ENCODE measurements at places on chromosomes 3 and 15.

DNA sequence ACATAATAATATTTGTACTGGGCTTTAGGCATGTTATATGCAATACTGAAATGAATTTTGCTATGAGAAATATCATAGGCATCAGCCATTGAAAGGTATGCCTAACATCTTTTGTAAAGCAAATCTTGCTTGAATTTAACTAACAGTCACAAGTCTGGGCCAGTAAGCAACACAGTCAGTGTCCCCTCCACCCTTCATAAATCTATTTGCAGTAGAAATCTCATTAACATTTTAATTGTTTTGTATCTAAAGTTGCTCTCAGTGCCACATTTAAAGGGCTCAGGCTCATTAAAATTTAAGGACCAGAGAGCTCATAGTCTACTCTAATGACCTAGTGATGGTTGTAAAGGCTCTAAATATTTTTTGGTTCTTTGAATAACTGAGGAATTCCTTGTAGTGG, 167.2 kb upstream of the GOLIM4 start:
- DNase-seq, result no peak

- DNase-seq, result no peak
Observed at GRCh38 chr3:57756528-57757401, 656 bp downstream of the SLMAP start.

DNA sequence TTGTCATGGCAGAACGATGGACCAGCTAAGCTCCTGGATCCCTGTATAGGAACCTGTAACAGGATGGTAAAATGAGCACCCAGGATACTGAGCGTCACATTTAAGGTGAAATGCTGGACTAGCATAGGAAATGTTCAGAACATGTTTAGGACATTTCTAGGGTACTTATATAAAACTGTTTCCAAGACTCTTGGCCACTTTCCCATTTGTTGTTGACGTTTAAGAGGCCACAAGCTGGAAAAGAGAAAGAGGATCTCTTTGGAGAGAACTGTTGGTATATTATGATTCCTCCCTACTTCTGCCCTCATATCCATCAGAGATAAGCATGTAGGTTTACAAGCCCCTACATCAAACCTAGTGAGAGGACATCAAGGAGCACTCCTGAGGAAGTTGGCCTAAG, 57.5 kb downstream of the SCN11A start:
- no peak for DNase-seq

GRCh38 chr3:192880313-192880712, 37.3 kb downstream of the MB21D2 start:
- no peak for DNase-seq

DNA sequence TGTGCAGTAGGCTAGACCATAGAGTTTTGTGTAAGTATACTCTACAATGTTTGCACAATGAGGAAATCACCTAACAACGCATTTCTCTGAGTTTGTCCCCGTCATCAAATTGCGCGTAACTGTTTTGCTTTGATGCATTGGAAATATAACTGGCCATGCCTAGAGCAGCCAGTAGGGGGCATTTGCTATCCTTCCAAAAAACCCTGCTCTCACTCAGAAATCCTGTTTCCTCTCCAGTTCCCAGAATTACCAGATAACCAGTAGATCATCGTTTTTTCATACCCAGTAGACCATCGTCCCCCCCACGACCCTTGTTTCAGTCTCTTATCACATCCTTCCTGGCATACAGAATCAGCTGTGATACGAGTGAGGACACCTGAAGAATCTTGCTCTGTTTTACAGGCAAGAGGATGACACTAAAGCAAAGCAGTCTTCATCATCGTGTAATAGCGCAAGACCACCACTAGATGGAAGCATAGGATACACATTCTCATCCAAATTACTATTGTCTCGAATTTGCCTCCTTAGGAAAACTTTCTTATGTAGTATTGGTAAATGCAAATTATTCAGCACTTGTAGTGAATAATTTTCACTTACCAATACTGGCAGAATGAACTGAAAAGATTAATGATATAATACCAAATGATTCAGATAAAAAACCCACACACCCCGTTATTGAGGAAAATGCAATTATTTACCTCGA, 4.4 kb upstream of the GABRR3 start:
- peak; percentile 62 for DNase-seq

DNA sequence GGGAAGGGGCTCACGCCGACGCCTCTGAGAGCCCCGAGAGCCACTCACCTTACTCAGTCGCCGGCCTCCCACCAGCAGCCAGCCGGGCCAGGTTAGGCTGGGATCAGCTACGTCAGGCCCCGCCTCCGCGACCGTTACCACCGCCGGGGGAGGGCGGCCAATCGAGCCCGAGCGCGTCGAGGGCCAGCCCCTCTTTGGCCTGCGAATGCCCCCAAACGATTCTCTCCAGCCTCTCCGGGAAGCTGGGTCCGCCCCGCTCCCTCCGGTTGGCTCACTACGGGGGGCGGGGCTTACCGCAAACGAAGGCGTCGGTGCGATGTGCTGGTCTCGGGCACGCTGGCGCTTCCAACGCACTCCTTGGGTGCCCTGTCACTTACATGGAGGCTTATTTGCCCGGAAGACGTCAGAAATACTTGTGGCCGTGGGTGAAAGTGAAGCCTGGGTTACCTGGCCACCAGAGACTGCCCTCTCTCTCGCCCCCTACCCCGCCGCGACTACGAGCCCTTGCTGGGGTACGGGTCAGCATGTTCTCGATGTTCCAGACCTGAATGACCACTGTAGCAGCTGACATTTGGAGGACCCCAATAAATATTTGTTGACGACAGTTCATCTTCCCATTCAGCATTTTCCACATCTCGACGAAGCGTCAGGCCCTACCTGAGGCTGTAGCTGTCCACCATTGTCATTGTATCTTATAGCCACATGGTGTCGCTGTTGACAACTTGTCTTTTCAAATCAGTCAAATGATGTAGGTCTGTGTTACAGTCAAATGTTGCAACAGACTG, at the start of gene CEP70:
CEP70 (minus strand) TSS at position 111 of the 785 bp plus-strand sequence. CDS start 21,333 bp downstream, outside the sequence.
- peak; percentile 80 for DNase-seq

DNA sequence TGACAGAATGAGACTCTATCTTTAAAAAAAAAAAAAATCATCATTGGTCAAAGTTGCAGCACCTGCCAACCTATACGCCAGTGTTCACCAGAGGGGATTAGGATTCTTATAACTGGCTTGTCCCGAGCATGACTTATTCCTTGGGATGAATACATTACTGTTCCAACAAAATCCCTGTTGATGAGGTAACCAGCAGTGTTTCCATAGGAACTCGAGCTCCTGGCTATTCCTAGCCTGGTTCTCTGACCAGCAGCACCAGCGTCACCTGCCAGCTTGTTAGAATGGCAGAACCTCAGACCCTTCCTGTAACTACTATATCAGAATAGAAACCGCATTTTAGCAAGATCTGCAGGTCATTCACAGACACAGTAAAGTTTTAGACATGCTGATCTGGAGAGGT, 364.4 kb downstream of the PTPRG start:
- DNase-seq, result no peak

GRCh38 chr3:152270937-152271336, 2.2 kb downstream of the MBNL1 start:
- DNase-seq, result no peak

DNA sequence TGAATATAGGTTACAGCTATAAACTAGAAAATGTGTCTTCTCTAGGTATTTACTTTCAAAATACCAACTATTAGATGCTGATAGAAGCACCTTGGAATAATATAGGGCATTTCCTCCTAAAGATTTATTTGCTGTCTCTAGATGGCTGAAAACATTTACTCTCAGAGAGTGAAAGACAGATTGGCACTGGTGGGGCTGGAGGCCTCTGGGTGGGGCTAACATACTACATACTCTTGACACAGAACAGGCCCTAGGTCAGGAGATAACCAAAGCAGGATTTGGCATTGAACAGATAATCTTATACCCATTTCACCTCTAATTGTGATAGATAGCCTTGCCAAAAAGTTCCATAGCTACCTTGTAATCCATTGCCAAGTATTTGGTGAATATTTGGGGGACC, 253.3 kb upstream of the TBC1D5 start:
- DNase-seq, result no peak

DNA sequence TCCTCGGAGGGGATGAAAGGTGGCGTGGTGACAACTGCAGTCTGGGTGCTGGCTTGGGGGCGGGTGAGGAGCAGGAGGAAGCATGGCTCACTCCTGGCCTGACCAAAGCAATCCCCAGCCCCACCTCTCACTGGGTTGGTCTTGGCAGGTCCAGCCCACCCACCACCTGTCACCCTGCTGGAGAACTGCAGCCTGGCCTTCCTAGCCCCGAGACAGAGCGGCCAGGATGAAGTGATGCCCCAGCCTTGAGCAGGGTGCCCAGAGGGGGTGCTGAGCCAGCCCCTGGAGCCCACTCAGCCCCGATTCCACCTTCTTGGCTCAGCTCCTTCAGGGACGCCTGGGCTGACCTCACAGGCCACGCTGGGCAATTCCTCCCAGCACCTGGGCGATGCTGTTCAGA, 89.9 kb downstream of the IQSEC1 start:
- no peak for DNase-seq

- DNase-seq, result no peak
Observed at GRCh38 chr3:71135373-71136088, 448.0 kb downstream of the FOXP1 start.

- no peak for DNase-seq
Observed at GRCh38 chr3:108271626-108272025, 24.7 kb upstream of the HHLA2 start.

GRCh38 chr3:184491011-184491576, 70.5 kb upstream of the EPHB3 start:
- DNase-seq, result no peak

GRCh38 chr3:11168881-11169805, 14.8 kb downstream of the HRH1 start:
- DNase-seq, result no peak

GRCh38 chr3:127339016-127339415, 51.2 kb upstream of the PRR20G start:
- DNase-seq, result no peak

DNA sequence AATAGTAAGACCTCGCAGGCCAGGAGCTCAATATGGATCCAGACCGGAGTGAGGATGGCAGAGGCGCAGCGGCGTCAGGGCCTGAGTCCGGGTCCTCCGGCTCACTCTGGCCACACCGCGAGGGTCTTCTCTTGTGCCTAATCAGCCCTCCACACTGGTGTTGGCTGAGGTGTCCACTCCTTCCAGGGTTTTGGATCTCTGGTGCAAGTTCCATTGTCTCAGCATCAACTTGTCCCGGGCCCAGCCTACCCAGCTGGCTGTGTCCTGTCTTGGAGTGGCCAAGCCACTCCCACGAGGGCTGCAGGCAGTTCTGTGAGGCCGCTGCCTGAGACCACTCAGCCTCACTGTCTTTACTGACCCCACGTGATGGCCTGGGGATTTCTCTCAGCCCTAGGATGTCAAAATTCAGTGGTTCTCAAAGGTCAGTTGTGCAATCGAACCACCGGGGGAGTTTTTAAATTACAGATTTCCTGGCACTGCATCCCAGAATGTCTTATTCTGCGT, 12.6 kb upstream of the GOLGA6L7 start:
- DNase-seq, result no peak

- DNase-seq, result no peak
Observed at GRCh38 chr15:83694015-83694414, 40.1 kb downstream of the ADAMTSL3 start.

- DNase-seq, result no peak
Observed at GRCh38 chr3:113103588-113103987, 107.8 kb upstream of the BOC start.

DNA sequence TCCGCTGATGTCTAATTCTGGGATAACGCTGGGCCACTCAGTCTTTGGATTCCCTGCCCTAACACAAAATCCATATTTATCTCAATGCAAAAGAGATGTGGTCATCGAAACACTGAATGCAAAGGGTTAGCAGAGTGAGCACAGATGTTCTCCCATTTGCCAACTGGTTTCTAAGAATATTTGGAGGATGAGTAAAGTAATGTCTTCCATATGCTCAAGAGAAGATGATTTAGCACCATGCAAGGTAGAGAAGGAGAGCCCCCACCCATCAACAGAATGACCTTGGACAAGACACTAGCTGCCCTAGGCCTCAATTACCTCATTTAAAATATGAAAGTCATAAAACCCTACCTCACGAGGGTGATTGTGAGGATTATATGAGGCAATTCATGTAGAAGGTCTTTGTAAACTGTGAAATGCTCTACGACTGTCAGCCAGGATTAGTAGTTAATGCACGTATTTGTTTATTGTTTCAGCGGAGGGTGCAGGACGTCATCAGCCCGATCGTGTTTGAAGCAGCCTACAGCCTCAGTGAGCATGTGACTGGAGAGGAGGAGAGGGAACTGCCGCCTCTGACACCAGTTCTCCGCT, 232.9 kb upstream of the CTDSPL start:
- no peak for DNase-seq

GRCh38 chr3:124318656-124319055, 326.7 kb upstream of the ROPN1 start:
- DNase-seq, result no peak

DNA sequence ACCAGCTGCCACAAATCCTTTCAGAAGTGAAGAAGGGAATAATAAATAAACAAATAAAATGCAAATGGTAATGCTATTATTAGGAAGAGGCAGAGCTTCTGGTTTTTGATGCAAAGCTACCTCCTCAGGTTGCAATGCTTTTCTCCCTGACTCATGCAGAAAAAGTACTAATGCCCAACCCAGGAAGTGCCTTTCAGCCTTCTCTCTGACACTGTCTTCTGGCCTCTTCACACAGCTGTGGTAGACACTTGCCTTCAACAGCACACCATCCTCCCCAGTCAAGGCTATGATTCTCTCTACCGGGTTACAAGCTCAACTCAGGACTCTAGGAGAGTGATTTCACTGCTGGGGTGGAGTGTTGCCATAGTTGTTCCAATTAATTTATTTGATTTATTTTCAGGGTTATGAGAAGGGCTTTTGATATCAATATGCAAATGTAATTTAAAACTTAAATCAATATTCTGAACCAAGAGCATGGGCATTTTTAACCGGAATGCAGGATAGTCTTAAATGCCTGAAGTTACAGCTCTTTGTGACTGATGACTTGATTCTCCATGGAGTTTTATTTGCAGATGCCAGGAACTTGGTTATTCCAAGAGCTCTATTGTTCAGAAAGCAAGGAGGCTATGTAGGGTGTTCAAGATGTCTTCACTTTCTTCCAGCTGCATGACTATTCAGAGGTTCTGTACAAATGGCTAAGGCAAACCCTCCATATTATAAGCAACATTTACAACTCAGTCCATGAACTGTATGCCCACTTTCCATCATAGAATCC, 27.1 kb upstream of the GALNT15 start:
- no peak for DNase-seq

DNA sequence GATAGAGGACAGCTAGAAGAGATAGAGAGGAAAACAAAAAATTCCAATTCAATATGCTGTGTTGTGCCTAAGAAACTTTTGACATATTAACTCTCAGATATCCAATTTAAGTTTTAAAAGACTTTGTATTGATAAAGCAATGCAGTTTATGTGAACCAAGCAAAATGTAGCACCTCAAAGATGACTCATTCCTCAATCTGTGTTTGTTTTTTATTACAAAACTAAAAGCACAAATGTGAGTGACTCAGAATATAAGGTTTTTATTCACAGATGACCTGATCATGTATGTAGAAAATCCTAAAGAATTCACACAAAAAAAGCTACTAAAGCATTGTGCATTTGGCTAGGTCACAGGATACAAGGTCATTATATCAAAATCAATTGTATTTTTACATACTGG, 11.1 kb downstream of the HCLS1 start:
- no peak for DNase-seq

DNA sequence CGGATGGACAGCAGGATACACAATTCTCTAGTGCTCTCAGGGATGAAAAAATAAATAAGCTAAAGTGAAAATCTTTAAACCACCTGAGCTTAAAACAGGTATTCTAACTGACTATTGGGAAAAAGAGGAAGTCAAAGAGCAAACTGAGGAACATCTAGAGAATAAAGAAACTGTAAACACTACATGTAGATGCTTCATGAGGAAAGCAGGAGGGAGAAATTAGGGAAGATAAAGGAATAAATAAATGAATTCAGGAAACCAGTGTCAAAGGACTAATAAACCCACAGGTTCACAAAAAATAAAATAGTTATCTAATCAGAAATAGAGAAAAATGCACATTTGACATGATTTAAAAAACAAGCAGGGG, 525 bp upstream of the MCCC1 start:
- DNase-seq, result no peak
